ENCODE measurements at places on chromosomes 11 and 22.

DNA sequence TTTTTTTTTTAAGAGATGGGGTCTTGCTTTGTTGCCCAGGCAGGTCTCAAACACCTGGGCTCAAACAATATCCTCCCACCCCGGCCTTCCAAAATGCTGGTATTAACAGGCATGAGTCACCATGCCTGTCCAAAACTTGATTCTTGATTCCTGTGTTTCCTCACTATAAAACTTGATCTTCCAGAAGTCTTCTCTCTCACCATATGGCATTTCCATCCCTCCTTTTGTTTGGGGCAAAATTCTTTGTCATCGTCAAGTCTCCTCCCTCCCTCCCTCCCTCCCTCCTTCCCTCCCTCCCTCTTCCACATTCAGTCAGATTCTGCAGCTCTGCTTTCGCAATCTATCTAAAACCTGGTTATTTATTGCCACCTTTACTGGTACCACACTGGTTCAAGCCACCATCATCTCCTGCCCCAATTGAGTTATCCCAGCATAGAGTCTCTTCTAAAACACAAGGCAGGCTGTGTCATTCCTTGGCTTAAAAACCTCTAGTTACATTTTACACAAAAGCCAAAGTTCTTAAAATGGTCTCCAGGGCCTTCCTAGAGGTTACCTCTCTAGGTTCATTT is 65.0 kb upstream of the HORMAD2 start:
- no peak for DNase-seq

DNA sequence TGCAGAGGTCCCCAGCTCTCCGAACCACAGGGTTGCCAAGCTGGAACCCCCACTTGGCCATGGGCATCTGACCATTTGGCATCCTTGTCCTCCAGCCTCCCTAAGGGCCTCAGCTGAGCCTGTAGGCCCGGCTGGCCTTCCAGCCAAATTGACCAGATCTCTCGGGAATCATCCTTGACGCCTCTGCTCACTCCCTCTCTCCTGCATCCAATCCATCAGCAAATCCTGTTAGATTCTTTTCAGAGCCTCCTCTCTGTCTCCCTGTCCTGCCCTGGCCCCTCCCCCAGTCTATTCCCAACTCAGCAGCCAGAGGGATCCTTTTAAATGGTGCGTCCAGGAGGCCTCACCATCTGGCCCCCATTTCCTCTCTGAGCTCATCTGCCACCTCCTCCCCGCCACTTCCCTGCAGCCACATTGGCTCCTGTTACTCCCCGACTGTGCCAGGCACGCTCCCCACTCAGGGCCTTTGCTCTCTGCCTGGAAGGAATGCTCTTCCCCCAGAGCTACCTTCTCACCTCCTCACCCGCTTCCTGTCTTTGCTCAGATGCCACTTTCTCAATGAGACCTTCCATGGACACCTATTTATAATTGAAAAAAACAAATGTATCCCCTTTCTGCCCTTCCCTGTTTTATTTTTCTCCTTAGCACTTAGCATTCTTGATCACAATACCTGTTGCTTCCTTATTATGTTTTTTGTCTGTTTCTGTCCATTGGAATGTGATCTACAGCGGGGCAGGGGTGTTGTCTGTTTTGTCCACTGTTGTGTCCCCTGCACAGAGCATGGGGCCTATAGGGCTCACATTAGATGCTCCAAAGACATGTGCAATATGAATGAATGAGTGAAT is 78.1 kb downstream of the NFAM1 start:
- DNase-seq, result no peak

GRCh38 chr11:131137046-131137445 is 220.8 kb upstream of the SNX19 start:
- no peak for DNase-seq

- DNase-seq, result no peak
Measured at GRCh38 chr11:59770869-59771268, 15.7 kb downstream of the STX3 start.

GRCh38 chr11:3920148-3920852 is 64.8 kb downstream of the STIM1 start:
- no peak for DNase-seq

DNA sequence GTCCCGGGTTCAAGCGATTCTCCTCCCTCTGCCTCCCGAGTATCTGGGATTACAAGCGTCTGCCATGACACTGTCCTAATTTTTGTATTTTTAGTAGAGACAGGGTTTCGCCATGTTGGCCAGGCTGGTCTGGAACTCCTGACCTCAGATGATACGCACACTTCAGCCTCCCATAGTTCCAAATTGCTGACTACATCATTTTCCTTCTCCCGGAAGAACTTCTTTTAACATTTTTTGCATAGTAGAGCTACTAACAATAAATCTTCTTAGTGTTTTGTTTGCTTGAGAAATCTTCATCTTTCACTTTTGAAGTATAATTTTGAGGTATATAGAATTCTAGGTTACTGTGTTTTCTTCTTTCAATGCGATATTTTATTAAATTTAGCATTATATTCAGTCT is 1415.1 kb upstream of the RAG2 start:
- no peak for DNase-seq

Data from esophagus squamous epithelium (tissue), 5 donors.